ENCODE measurements at places on chromosomes 1 and 21.

DNA sequence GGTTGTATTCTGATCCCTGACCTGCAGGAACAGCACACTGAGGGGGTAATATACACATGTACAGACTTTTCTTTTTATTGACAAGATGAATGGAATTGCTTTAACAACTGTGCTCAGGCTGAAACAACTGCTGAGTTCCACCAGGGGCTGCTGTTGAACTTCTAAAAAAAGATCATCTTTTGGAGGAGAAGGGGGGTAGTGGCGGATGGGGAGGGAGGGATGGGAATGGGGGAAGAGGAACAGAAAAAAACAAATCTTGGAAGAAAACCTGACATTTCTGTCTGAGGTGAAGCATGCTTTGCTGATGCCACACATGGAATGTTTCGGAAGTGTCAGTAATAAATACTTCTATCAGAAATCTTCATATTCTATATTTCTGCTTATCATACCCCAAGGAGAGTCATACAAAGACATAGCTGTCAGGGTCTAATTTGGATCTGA is 75.0 kb downstream of the RWDD3 start:
- DNase-seq, result peak; percentile 77

DNA sequence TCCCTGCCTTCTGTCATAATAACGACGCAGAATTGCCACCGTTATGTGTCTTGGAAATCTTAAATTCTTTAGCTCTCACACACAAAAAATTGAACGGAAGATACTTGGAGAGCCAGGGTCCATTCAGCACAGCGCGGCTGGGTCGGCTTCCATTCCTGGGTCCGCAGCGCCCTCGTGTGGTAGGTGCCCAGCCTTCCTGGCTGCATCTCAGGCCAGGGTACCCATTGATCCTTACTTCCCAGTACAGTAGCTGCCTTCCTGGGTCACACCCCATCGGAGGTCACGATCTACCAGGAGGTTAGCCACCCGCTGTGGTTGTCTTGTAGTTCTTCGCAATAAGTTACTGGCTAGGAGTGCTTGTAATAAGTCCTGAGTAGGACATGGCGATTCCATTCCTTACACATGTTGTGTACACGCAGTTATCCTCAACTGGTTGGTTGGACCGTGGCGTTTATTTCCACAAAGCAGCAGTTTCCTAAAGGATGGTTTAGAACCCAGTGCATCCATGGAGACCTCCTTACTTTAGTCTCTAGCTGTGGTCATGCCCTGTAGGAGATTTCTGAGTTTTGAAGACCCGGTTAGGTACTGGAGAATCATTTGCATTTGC is 9.9 kb upstream of the MTARC1 start:
- DNase-seq, result peak; percentile 79

- DNase-seq, result no peak
Observed at GRCh38 chr1:192844360-192844759, 35.5 kb downstream of the RGS2 start.

GRCh38 chr1:93345633-93346420 is at the start of gene DR1:
Gene DR1, plus strand, starts transcription at chr1:93345907. Its CDS starts 739 bp downstream, at chr1:93346646.
- DNase-seq, result peak; percentile 98

DNA sequence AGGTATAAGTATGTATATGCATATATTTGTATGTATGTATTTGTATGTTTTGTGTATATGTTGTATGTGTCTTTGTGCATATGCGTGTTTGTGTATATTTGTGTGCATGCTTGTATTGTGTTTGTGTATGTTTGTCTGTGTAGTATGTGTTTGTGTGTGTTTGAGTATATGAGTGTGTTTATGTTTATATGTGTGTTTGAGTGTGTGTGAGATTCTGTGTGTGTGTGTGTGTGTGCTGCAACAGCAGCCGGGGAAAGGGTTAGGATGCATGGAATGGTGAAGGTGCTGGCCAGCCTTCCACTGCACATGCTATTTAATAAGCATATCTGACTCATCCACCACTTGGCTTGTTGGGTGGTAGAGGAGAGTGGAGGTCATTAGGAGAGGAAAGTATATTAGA is 46.6 kb upstream of the RAB4A start:
- DNase-seq, result no peak

DNA sequence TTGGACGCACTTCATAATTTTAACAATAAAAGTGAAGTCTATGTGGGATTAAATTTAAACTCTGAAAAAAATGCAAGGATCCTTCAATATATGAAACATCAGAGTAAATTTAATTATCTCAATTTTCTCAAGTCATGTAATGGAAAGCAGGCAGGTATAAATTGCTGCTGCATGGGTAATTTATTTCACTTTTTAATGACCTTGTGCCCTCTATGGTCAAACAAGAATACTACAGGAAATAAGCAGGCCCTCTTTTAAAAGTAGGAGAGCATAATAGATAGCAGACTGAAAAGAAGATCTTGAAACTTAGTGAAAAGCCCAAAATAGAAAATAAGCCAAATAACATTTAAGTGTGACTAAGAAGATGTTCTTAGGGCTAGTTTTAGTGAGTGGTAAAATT is 22.9 kb downstream of the BCAS2 start:
- no peak for DNase-seq

GRCh38 chr1:99481391-99481996 is 164.4 kb upstream of the PALMD start:
- peak; percentile 66 for DNase-seq

DNA sequence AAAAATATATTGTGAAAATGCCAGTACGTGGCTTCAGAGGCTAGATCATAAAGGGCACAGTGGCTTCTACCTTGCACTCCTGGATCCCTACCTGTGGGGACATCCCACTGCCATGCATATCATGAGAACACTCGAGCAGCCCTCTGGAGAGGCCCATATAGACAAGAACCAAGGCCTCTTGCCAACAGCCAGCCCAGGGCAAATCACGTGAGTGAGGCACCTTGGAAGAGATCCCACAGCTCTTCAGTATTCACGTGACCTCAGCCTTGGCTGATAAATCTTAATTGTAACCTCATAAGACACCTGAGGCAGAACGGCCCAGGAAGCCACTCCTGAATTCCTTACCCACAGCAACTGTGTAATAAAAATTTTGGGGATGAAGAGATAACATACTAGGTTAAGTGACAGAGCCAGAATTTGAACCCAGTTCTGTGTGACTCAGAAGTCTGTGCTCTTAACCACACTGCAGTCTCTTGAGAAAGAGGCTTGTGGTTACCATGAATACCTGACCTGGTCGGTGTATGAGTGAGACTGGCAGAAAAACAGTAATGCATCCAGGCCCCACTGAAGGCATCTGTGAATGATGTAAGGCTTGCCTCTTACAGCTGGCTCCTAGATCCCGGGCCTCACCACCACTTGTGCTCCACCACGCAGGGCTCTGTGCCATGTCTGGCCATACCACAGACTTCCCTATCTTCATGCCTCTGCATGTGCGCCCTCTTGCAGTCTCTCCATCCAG is 6.9 kb upstream of the A3GALT2 start:
- DNase-seq, result no peak

DNA sequence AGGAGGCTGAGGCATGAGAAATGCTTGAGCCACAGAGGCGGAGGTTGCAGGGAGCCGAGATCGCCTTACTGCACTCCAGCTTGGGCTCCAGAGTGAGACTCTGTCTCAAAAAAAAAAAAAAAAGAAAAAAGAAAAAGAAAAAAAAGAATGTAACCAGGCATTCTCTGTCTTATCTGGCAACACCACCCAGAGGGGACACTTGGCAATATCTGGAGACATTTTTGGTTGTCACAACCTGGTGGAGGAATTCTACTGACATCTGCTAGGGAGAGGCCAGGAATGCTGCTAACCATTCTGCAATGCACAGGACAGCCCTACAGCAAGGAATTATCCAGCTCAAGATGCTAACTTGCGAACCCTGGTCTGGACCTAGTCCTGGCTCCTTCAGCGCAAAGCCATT is 2.3 kb upstream of the CNR2 start:
- no peak for DNase-seq

DNA sequence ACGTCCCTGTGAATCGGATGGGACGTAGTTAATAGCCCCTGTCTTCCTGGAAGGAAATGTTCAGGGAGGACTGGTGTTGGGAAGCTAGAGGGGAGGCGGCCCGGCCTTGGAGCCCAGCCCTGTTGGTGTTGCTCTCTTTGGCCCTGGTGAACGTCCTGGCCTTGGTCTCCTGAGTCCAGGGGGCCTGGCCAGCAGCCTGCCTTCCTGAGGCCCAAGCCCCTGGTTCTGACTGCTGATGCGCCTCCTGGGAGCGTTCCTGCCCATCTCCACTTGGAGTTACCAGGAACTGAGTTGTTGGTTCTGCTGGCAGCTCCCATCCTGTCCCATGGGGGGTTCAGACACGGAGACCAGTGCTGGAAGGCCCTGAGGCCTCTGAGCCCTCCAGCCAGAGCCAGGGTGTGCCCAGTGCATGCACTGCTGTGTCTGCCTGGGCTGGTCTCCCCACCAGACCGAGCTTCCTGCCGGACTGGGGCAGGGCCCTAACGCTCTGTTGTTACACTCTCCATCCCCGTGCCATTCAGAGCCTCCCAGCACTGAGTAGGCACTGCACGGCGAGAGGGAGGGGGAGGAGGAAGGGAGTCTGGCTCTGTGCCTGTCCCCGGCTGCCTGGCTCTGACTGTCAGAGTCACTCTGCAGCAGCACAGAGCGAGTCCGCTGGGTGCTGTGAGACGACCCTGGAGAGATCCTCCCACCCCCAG is 382.5 kb upstream of the VAMP3 start:
- DNase-seq, result peak; percentile 80

GRCh38 chr1:30871276-30871871 is 37.2 kb downstream of the SDC3 start:
- no peak for DNase-seq

DNA sequence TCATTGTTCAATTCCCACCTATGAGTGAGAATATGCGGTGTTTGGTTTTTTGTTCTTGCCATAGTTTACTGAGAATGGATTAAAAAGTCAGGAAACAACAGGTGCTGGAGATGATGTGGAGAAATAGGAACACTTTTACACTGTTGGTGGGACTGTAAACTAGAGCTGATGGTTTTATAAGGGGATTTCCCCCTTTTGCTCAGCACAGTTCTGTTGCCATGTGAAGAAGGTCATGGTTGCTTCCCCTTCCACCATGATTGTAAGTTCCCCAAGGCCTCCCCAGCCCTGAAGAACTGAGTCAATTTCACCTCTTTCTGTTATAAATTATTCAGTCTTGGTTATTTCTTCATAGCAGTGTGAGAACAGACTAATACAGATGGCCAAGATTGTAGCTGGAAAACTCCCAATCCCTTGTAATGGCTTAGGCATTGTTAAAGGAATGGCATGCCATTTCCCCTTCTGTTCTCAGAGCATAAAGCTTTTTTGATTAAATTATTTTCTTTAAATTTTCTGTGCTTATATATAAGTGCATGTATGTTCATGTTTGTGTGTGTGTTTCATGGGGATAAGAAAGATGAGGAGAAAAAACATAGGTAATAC is 144.8 kb downstream of the BACH1 start:
- no peak for DNase-seq

GRCh38 chr1:234775477-234776246 is 165.7 kb upstream of the IRF2BP2 start:
- DNase-seq, result no peak

GRCh38 chr1:41941381-41941780 is 22.7 kb upstream of the HIVEP3 start:
- no peak for DNase-seq

DNA sequence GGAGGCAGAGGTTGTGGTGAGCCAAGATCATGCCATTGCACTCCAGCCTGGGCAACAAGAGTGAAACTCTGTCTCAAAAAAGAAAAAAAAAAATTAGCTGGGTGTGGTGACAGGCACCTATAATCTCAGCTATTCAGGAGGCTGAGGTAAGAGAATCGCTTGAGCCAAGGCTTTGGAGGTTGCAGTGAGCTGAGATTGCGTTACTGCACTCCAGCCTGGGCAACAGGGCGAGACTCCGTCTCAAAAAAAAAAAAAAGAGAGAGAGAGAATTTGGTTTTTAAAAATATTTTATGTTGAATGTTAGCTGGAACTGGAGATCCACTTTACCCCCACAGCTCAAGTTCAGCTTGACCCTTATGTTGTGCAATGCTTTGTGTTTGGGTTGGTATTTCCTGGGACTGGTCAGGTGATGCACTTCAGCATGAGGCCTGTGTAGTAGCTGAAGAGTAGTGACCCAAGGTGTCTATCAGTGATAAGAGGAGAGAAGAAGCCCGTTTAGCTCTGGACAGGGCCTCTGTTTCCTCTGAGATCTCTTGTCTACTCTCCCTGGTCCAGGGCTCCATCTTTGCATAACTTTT is 36.8 kb upstream of the MACF1 start:
- no peak for DNase-seq

GRCh38 chr1:50378770-50379169 is 44.5 kb downstream of the DMRTA2 start:
- DNase-seq, result no peak

GRCh38 chr1:35570589-35571137 is 2.5 kb upstream of the TFAP2E start:
- DNase-seq, result no peak

DNA sequence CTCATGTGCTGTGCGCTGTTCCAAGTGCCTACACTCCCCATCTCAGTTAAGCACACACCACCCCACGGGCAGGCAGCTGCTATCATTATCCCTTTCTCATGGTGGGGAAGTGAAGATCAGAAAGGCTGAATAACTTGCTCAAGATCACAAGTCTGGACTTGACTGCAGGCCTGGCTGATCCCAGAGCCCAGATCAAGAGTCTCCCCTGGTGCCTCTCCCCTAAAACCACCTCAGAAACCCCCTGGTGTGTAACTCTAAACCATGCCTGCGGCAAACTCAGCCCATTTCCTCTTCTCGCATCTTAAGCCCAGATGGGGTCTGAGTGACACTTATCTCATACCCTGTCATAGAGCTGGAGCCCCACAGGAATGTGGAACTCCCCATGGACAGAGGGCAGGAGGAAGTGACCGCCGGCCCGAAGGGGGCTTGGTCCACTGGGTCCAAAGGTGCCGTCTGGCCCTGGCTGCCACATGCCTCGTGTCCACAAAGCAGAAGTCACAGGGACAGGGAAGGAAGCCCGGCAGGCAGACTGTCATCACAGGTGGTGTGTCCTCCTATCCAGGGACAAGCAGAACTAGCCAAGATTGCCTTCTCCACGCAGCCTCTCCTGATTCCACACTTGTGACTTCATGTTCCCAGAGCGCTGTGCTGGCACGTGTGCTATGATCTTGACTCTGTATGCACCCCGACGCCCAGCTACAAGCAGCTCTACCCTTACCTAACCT is 92.1 kb downstream of the SYF2 start:
- DNase-seq, result no peak

DNA sequence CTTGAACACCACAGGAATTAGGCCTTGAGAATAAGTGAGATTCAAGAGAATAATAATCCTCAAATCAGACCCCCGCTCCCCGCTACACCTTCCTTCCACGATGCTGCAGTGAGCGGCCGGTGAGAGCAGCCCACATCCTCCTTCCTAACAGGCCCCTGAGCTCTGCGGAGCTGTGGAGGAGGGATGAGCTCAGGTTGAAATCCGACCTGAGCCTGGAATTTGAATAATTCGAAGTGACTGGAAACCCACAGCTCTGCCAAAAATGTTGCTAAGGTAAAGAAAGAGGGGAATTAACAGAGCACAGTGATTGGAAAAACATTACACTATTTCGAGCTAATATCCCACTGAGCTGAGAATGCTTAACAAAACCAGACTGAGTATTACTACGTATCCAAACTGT is 90.0 kb downstream of the URB2 start:
- DNase-seq, result no peak

Measured in head of caudate nucleus (tissue), 42 donors.